ENCODE measurements at places on chromosomes 16 and 17.

DNA sequence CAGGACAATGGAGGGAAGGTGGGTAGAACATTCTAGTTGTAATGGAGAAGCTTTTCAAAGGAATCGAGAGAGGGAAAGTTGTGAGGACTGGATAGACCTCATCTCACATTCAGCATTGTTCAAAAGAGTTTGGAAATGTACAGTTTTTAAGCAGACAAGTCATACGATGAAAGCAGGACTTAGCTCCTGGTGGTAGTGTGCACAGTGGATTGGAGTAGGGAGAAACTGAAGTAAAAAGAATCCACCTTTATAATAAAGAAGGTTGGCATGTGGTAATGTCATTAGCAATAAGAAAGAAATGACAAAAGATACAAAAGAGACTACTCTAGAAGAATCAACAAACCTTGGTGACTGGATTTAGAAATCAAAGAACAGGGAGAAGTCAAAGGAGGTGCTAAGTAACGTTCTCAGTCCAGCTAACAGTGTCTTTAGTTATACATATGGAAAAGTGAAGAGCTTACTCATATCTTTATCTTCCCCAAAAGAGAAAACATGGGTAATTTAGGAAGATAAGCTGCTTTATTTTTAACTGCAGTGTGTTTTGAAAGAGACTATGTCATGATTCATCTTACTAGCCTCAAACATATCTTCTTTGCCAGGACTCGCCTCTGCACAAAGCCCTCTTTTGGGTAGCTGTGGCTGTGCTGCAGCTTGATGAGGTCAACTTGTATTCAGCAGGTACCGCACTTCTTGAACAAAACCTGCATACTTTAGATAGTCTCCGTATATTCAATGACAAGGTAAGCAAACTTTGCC lies 18.7 kb upstream of the EVI2A start:
- DNase-seq: no peak

DNA sequence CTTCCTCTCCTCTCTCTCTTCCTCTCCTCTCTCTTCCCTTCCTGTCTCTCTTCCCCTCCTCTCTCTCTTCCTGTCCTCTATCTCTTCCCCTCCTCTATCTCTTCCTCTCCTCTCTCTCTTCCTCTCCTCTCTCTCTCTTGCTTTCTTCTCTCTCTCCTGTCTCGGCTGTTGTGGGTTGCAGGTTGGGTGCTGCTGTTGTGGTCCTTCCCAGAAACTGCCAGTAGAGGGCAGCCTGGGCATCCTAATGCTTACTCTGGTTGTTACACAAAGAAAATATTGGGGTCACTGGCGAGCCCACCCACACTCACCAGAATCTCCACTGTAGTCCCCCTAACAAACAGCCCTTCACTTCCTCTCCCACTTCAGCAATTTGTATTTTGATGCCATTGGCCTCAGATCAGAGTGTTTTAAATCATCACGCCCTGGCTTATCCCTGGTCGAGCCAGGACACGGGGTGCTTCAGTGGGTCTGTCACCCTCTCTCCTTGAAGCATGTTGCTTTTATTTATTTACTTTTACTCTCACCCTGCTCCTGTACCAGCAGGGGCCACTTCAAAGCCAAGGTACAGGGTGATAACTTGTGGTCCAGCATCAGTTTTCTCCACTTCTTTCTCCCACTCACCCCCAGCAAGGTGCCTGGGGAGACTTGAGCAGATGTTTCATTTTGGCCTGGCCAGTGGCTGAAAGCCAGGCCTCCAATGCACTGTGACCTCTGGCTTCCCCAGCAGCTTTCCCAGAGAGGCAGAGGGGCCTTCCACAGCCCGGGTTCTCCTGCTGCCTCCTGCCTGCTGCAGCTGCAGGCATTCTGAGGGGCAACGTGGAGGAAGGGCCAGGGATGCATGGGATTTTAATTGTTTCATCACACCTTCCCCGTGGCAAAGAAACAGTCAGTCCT lies 4.7 kb upstream of the MMP15 start:
- no peak for DNase-seq

- DNase-seq: no peak
Measured at GRCh38 chr17:81261582-81262336, 22.6 kb downstream of the NDUFAF8 start.

DNA sequence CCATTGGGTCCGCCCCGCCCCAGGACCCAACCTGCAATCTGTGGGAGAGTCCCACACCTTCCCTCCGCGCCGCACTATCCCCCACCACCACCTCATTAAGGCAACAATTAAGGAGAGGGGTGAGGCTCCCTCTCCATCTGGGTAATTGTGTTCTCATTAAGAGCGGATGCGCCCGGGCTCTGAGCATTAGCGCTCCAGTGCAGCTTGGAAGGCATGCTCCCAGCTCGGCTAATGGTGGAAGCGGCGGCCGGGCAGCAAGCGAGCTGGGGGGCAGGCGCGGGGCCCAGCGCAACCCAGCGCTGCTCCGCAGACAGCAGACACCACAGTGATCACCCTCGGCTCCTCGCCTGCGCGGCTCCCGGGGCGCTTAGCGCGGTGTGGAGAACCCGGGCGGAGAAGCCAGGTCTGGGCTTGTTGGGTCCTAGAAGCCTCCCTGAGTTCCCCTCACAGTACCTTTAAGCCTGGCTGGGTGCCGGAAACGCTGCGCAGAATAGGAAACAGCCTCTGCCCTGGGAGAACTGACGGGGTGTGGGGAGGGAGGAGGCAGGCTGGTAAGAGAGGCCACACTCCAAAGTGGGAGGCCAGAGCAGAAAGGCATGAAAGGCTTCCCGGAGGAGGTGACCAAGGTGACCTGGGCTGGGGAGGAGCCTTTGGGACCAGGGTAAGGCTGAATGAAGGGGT lies 6.4 kb downstream of the CBLN1 start:
- DNase-seq: no peak

DNA sequence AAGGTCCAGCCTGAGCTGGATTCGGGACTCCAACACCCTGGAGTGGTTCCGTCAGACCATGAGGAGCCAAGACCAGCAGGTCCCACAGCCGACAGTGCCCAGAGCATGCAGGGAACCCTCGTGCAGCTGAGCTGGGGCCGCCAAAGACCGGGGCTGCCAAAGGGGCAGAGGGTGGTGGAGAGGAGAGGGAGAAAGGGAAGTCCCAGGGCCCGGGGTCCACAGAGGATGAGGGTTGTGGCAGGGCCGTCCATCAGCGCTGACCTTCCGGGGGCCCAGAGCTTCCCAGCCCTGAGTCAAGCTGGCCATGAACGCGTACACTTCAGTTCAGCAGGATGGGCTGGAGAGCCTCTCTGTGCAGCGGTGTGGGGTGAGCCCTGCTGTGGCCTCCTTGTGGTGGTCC lies 6.7 kb upstream of the CAPN15 start:
- DNase-seq: no peak

DNA sequence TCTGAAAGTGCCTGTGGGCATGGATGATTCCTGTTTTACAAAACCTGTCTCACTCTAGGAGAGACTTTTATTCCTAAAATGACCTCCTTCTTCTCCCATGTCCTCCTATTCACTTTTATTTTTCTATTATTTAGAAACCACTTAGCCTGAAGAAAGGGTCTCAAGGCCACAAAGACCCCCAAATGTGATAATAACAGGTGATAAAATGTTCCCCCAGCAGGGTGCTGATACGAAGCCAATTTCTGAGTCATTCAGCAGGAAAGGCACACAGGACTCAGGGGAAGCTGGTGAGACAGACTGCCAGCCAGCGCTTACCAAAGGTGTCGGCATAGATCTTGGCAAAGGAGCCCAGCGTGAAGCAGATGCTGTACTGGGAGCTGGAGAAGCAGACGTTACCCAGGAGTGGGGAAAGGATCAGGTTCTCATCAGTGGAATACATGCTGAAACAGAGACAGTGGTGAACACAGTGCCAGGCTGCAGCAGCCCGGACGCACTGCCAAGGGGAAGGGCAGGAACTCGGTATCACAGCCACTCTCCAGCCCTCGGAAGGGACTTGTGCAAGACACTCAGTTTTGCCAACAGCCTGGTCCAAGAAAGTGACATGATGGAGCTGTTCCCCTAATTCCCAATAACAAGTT lies 24.6 kb downstream of the HIGD1B start:
- DNase-seq: peak; percentile 91

- no peak for DNase-seq
Measured at GRCh38 chr17:15397620-15398019, 56.2 kb upstream of the TEKT3 start.

- DNase-seq: no peak
Measured at GRCh38 chr16:50068550-50068949, 2.8 kb downstream of the HEATR3 start.

- no peak for DNase-seq
Measured at GRCh38 chr17:76163919-76164318, 22.9 kb upstream of the FOXJ1 start.

DNA sequence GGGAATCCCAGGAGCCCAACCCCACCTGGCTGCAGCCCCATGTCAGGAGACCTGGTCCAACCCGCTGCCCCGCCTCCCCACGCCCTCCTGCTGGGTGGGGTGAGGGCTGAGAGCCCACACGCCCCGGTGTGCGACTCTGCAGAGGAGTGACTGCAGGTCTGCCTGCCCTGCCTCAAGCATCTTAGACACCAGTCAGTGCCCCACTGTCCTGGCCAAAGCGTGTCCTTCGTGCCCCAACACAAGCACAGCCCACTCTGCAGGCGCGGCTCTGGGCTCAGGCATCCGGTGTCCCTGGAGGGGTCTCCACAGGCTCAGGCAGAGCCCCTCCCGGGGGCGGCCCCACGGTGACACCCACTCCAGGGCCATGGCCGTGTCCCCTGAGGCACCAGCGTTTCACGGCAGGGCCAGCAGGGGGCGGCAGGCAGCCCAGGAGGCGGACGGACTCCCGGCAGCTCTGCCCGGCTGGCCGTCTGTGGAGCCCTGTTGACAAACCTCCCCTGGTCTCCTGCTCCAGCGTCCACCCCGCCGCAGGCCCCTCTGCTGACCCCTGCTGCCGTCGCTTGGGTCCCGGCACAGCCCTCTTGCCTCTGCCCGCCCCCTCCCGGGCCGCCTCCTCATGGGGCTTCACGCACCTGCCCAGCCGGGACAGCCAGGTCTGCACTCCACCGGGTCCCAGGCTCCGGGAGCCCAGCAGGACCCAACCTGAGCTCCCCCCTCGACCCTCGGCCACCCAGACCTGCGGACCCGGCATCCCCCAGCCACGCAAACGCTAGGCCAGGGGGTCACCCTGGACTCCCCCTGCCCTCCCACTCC lies 8.6 kb upstream of the UBE2I start:
- DNase-seq: no peak

- no peak for DNase-seq
Measured at GRCh38 chr17:75927286-75927922, 13.4 kb downstream of the FBF1 start.

DNA sequence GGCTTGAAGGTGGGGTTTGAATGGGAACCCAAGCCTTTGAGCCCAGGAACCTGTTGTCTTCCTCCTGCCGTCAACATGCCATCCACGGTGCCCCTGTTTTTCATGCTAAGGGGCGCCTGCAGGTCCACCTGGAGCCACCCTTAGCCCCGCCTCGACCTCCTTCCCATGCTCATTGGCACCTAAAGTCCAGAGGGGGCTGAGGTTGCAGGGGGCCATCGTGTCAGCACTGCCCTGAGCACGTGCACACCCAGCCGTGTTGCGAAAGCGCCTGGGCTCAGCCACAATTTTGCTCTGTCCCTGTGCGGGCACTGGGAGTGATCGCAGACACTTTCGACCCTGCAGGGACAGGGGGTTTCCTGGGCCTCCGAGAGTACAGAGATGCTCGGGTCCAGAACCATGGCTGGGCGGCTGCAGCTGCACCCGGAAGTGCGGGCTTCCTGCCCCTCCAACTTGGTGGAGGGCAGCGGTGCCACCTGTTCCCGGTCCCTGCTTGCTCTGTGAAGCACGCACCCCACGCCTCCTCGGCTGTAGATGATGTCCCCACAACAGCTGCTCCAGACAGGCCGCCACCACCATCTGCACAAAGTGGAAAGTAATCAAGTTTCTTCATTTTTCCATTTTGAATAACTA lies 454.7 kb downstream of the CDH8 start:
- no peak for DNase-seq

- no peak for DNase-seq
Measured at GRCh38 chr16:19898924-19899604, 14.4 kb upstream of the GPRC5B start.

GRCh38 chr17:34364751-34365150 lies 1.7 kb upstream of the CCL1 start:
- no peak for DNase-seq

- no peak for DNase-seq
Measured at GRCh38 chr16:75296606-75297005, 45.2 kb upstream of the BCAR1 start.

GRCh38 chr17:76872221-76872873 lies 4.1 kb downstream of the MGAT5B start:
- DNase-seq: no peak

DNA sequence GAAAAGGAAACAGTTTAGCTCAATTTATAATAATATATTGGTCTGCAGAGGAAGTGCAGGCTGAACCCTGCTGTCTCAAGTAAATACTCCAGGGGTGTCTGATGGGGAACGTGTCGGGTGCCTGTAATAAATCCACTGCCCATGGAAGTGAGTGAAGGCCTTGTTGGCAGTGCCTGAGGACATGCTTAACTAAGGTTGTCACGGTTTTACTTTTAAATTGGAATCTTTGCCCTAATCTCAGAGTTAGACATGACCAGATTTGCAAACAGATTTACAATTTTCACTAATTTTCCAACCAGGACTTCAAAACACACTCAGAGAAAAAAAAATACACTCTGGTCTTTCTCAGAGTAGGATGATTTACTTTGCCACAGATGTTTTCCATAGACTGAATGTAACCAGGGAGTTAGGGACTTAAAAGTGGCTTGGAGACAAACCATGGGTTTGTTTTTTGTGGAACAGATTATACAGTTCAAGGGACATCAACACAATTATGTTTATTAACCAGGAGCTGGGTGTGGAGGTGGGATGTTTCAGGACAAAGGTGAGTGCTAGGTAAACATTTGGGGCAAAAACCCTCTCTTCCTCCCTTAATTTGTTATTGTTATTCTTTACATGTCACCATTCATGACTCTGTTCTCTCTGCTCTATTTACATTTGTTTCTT lies 144.5 kb downstream of the FTO start:
- DNase-seq: peak; percentile 1

DNA sequence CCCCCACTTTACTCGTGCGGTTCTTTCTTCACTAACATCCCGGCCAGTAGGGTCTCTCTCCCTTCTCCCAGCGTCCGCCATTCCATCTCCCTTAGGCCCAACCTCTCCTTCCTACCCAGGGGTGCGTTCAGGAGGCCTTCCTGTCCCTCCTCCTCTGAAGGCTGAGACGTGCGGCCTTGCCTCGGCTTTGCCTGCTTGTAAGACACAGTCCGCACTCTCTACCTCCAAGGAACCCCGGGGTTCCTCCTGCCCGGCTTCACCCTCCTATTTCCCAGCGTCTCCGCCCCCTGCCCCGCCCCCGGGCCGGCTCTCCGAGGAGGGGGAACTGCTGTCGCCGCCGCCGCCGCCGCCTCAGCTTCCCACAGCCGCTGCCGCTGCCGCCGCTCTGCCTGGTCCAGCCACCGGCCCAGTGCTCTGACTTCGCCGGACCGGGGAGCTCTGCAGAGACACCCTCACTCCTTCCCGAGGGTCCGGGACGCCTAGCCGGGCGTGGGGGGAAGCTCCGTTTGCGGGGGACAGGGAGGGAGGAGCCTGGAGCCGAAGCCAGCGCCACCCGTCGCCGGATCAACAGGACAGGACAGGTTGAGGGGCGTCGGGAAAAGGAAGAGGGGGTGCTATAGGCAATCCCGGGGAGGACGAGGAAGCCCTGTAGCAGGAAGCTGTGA lies 1.2 kb upstream of the FGF11 start:
- DNase-seq: no peak

GRCh38 chr17:69176457-69176795 lies 34.7 kb upstream of the ABCA6 start:
- DNase-seq: no peak

- no peak for DNase-seq
Measured at GRCh38 chr17:81173762-81174155, 7.7 kb upstream of the AATK start.

Data from NCI-H2081 treated with DMSO at 0.1 percent for 48 hours (cell line).